OCI-LY7 (cell line): ENCODE measurements at places on chromosomes 16 and 17.
A peak's percentile ranks its signal among the peaks of the same experiment; 100 is the strongest.

DNA sequence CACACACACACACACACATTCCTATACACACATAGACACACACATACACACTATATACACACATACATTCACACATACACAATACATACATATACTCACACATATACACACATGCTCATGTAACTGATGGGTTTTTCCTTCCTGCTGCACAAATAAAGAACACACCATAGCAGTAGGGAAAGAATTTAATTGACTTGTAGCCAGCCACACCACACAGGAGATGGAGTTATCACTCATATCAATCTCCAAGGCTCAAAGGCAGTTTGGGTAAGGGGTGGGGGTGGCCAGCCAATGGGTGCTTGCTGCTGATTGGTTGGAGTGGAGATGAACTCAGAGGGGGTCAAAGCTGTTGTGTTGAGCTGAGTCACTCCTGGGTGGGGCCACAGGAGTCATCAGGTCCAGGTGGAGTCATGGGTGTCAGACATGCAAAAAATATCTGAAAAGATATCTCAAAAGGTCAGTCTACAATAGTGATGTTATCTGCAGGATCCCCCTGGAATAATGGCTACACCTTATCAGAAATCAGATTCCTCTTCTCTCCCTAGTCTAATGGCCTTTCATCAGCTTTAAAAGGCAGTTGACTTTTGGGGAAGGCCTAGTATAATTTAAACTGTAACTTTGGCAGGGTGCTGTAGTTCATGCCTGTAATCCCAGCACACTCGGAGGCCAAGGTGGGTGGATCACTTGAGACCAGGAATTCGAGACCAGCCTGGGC lies 46.1 kb downstream of the WSB1 start:
- no peak for DNase-seq

GRCh38 chr16:11976850-11977375 lies 379 bp downstream of the SNX29 start:
- DNase-seq = no peak

GRCh38 chr17:47774987-47775580 lies 42.0 kb downstream of the TBX21 start:
- no peak for DNase-seq

DNA sequence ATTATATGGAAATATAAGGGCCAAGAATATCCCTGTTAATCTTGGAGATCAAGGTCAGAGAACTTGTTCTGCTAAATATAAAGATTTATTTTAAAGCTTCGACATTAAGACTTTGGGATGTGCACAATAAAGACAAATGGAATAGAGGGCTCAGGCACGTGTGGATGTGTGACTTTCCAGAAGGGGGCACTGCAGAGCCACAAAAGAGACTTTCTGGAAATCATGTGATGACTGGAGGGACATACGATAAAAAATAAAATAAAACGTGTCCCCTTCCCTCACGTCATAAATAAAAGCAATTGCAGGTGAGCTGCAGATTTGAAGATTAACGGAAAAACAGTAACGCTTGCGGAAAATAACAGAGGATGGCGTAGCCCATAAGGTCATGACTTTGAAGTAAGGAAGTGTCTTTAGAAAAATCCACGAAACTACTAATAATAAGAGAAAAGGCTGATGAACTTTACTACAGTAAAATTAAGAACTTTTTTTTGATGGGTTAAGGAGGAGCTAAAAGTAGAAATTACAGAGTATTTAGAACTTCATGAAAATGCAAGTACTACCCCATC lies 9.4 kb upstream of the ENGASE start:
- DNase-seq = peak; percentile 48

GRCh38 chr17:44311562-44312181 lies 3.3 kb downstream of the RUNDC3A start:
- DNase-seq = no peak

DNA sequence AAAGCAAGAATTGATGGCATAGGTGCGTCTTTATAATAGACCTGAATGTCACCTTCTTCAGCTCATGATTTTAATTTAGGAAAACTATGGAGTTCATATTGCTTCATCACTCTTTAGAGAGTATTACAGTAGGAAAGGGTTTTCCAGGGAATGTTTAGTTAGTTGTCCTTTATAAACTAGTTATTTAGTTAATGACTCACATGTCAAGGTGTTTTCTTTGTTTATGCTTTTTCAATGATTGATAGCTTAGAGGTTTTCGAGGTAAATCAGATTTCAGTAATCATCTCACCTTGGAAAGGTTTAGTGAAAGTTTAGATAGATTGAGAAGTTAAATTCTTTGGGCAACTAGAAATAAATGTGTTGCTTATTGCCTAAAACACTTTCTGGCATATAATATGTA lies 9.8 kb downstream of the WSB1 start:
- DNase-seq = no peak

- no peak for DNase-seq
Measured at GRCh38 chr17:34275881-34276280, 5.9 kb downstream of the CCL7 start.

- DNase-seq = no peak
Measured at GRCh38 chr16:69319381-69319780, 8.2 kb downstream of the VPS4A start.

- DNase-seq = no peak
Measured at GRCh38 chr17:43834106-43834505, 1.2 kb upstream of the MPP3 start.

DNA sequence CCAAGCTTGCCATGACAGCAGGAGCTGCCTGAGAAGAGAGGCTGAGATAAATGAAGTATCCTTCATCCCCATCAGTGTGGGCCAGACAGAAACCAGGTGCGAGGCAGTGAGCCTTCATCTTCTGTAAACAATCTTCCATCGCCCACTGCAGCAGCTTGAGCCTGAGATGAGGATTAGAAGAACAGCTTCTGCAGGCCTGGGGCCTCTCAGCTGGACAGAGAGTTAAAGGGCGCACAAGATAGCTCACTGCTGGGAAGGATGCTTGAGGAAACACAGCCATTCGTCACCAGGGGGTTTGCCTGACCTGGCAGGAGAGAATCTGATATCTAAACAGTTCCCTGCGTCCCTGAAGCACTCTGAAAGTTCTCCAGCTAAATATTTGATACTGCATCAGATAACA lies 27.1 kb downstream of the HOXB1 start:
- DNase-seq = no peak

- no peak for DNase-seq
Measured at GRCh38 chr17:55454906-55455474, 33.4 kb upstream of the MMD start.

DNA sequence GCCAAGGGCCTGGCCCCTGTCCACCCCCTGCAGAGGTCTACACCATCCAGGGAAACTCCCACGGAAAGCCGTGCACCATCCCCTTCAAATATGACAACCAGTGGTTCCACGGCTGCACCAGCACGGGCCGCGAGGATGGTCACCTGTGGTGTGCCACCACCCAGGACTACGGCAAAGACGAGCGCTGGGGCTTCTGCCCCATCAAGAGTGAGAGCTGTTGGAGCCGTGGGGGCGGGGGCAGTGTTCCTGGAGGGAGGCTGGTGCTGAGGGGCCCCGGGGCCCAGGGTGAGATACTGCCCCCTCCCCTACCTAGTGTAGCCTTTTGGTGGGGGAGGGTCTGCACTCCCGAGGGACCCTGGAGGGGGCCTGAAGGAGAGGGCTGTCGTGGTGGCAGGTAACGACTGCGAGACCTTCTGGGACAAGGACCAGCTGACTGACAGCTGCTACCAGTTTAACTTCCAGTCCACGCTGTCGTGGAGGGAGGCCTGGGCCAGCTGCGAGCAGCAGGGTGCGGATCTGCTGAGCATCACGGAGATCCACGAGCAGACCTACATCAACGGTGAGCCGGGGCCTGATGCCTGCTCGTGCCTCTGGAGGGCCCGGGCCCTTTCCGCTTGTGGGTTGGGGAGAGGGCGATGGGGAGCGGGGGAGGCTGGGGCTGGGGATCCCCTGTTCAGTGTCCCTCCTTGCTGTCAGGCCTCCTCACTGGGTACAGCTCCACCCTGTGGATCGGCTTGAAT lies 38.8 kb downstream of the MRC2 start:
- DNase-seq = no peak

GRCh38 chr17:1294157-1294717 lies 14.8 kb downstream of the TRARG1 start:
- peak; percentile 37 for DNase-seq

GRCh38 chr17:80717720-80718083 lies 173.1 kb downstream of the RPTOR start:
- no peak for DNase-seq

GRCh38 chr16:69513180-69513966 lies 52.4 kb upstream of the NFAT5 start:
- DNase-seq = no peak

DNA sequence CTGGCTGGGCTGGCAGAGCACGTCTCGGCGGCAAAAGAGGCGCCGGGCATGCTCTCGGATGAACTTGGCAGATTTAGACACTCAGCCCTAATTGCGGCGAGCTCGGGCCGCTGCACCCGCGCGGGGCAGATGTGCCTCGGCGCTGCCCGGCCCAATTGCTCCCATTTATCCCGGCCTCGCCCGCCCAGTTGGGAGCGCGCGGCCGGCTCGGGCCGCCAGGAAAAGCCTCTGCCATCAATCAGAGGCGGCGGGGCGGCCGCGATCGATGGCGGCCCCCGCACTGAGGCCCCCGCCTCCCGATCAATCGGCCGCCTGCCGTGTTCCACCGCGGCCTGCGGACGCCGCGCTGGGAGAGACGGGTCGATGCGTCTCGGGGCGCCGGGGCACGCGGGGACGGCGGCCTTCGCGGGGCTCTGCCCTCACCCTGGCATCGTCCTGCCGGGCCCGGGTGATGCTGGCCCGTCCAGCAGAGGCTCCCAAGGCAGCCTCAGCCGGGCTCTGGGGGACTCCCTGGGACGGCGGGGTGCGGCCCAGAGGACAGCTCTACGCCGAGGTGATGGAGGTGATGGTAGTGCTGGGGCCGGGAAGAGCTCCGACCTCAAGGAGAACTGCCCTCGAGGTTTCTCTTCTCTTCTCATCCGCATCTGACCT lies 200.9 kb upstream of the N4BP1 start:
- DNase-seq = no peak

DNA sequence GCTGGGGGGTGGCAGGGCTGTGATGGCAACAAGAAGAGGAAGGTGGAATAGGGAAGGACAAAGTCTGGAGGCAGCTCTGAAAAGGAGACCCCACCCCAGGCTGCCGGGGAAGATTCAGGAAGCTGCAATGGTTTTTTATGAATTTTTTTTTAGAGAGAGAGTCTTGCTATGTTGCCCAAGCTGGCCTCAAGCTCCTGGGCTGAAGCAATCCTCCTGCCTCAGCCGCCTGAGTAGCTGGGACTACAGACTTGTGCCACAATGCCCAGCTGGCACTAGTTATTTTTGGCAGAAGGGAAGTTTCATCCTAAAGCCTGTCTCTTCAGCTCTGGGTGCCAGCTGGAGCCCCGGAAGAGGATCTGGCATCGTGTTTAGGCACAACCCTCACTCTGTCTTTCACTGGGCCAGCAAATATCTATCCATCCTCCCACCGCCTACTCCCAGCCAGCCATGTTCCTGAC lies 1.3 kb upstream of the CES3 start:
- no peak for DNase-seq

- DNase-seq = no peak
Measured at GRCh38 chr17:74524653-74525464, 6.4 kb downstream of the CD300LB start.

- DNase-seq = no peak
Measured at GRCh38 chr16:9345046-9345445, 253.6 kb downstream of the HAPSTR1 start.

DNA sequence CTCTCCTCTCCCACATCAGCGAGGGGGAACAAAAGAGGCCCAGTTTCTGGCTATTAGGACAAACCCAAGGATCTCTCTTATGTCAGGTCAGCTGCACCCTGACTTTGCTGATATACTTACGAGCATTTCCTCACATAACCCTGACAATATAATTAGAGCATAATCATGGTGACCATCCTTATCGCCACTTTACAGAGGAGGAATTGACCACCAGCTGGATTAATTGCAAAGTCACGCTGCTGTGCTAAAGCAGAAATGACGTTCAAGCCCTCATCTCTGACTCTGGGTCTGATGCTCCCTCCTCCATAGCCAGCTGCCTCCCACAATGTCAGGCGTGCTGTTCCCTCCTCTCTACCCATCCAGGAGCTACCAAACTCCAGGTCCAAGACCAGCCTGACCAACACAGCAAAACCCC lies 42.6 kb downstream of the TRARG1 start:
- DNase-seq = no peak

DNA sequence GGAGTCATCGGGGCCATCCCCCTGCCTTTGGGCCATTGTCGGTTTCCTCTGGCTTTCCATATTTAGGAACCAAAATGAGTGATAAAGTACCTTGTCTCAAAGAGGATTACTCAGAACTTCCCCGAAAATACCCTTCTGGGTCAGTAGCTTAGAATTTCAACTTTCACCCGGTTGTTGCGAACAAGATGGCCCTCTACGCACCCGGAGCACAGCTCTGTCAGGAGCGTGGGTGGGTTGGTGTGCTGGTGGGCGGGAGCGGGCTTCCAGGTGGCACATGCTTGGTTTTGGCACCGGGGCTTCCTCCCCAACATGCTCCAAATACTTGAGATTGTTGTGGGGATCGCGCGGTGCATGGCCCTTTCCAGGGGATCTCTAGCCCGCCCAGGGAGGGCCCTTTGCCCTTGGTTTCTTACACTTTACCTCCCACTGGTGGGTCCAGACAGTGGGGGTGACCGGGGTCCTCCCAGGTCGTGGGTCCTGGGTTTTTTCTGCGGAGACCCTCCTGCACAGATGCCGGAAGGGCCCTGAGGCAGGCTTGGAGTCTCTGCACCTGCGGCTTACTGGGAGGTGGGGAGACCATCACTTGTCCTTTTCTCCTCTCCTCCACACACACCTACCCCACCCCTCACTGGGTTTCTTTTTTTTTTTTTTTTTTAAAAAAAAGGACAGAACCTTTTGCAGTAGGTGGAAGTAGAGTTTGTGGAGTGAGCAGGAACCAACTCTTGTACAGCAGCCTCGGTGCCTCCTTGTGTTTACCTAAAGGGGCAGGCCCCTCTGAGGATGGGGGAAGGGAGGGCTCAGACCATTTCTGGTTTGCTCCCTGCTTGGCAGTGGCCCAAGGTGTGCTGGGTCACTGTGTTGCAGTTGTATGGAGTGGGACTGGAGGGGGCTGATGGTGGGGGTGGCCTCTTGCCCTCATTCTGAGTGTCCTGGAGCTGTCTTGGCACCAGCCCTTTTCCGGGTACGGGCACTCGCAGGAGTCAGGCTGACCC lies 142.1 kb downstream of the SEC14L1 start:
- DNase-seq = peak; percentile 28

- DNase-seq = peak; percentile 83
Measured at GRCh38 chr17:31596382-31597323, 205.2 kb downstream of the RAB11FIP4 start.

DNA sequence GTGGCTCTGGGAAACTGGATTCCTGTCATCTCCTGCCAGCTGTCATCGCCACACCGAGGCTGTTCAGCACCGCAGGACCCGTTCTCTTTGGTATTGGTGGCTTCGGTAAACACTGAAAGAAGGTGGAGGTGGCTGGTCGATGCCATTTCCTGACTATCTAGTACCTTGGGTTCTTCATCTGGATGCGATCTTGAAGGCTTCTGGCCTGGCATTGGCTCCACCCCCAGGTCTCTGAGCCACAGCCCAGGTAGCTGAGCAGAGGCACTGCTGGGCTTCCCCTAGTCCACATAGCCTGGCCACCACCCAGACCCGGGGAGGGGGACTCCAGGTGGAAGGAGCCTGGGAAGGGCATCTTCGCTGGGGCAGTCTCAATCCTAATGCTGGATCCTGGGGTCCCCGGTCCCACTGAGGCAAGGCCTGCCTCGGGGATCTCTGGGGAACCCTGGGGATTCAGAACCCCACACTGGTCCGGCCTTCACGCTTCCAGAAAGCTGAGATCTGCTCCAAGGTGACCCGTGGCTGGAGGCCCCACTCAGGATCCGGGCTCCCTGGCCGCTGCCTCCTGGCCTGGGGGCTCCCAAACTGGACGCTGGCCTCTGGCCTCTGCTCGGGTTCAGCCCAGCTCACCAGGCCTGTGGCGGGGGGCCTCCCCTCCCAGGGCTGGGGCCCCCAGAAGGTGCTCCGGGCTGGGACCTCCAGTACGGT lies 1.8 kb downstream of the C16orf54 start:
- no peak for DNase-seq
